T follicular helper cell (primary cell): ENCODE measurements at places on chromosomes 11 and 22.

DNA sequence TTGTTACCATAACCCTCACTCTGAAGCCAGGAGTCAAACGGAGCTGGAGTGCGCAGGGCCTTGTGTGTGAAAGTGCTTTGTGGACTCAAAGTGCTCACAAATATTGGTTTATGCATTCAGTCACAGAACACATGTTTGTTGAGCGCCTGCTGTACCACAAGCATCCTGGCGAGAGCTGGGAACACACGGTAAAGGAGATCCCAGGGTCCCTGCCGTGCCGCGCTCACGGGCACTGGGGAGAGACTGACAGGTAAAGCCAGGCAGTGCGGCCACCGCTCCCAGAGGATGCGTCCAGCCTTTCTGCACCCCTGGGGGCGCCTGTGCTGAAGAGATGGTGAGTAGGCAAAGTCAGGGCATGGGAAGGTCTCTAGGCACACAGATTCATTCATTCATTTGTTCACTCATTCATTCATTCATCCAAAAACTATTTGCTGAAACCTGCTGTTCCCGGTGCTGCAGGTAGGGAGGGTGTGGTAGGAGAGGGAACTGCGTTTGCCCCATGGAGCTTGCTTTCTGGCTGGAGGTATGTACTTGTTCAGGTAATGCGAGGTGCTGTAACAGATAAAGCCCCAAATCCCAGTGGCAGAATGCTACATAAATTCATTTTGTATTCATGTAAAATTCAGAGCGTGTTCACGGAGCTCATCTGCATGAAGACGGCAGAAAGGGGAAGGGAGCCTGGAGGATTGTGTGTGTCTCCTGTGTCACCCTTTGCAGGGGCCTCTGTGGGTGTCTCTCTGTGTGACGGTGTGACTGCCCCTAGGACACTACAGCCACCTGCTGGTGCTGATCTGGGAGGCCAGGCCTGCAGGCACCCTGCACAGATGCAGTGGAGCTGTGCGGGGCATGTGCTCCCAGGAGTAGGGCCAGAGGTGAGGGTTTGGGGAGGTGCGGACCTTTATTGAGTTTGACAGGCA, 167.0 kb upstream of the B3GAT1 start:
- no peak for DNase-seq

GRCh38 chr11:36308577-36308976, 12.5 kb downstream of the PRR5L start:
- DNase-seq, result no peak

DNA sequence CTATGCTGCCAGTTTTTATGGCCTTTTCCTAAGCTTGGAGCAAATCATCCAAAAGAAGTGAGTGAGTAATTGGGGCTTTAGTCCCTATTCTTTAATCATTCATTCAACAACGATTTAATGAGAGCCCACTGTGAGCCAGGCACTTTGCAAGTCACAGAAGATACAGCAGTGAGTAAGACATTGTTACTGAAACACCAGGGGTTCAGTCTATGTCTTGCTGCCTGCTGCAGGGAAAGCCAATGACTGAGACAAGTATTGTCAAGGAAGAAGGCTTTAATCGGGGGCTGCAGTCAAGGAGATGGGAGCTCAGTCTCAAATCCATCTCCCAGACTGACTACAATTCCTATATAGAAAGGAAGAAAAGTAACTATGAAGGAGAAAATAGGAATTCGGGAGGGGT, 228.3 kb downstream of the FAM181B start:
- no peak for DNase-seq

DNA sequence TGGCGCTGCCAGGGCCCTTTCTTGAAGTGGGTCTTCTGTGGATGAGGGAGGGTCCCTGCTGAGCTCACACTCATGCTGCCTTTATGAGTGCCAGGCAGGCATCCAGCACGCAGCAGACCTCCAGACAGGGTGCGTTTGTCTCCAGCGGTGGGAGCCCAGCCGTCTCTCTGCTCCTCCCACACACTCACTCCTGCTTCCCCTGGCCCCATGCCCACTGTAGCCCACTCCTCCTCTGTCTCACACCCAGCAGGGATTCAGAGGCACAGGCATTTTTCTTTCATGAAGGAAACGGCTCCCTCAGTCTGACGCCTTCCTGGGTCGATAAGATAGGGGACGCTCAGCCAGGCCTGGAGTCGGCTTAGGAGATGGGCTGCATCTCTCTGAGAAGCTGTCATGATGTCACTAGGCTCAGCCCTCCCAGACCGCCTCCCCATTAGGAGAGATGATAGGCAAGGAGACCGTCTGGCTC, 183.9 kb upstream of the NCAM1 start:
- no peak for DNase-seq

DNA sequence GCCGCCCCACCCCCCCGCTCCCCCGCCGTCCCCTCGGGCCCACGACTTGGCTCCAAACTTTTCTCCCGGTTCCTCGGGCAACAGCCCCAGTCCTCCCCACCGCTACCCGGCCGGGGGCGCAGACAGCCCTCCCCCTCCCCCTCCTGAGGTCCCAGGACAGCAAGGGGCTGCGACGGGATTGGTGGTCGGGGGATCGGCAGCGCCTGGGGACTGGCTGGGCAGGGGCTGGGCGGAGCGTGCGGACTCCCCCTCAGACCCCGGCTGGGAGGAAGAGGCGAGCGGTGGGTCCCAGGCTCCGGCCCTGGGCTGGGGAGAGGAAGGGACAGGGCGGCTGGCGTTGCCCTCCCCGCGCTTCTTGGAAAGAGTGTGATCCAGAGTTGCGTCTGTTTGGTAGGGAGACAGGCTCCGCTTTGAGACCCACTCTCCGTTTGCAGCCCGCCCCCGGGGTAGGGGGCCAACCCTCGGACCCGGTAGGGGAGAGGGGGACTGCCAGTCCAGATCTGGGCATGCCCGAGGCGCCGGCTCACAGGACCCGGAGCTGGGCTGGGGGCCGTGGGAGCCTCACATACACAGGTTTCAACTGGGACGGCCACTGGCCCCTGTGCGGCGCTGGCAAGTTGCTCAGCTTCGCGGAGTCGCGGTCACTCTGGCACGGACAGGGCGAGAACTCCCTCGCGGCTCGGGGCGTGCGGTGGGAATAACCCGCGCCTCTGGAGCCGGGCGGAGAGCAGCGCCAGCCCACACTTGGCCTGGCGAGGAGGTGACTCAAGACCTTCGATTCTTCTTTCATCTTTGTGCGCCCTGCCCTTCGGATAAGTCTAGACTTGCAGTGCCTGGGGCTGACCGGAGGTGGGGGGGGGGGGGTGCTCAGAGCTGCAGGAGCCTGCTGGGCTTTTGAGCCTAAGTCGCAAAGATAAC, 999 bp downstream of the TSKU start:
- no peak for DNase-seq

DNA sequence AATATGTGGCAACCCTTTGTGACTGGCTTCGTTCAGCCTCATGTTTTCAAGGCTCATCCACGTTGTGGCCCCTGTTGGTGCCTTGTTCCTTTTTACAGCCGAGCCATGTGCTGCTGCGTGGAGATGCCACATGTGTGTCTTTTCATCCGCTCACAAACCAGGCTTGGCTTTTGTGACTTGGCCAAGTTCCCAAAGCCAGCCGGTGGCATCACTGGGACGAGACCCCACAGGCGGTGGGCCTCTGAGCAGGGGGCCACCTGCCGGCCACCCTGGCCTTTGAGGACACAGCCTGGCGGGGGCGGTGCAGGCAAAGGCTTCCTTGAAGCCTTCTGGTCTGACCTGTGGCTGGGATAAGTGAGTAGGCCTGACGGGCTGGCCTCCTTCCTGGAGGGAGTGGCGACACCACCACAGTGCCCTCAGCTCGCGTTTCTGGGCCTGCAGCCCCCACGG, 10.5 kb downstream of the GRK2 start:
- DNase-seq, result no peak

GRCh38 chr11:63997104-63997700, 11.0 kb downstream of the OTUB1 start:
- no peak for DNase-seq

DNA sequence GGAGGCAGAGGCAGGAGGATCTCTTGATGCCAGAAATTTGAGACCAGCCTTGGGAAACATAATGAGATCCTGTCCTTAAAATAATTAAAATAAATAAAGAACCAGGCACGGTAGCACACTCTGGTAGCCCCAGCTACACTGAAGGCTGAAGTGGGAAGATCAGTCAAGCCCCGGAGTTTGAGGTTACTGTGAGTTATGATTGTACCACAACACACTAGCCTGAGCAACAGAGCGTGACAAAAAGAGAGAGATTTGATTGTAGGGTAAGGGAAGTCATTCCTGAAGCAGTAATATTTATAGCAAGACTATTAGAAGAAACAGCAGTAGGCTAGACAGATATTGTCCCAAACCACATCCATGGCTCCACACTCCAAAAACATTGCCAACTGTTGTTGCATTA, 1408.4 kb upstream of the TENM4 start:
- no peak for DNase-seq

GRCh38 chr11:32348502-32348901, 86.8 kb downstream of the WT1 start:
- DNase-seq, result no peak

DNA sequence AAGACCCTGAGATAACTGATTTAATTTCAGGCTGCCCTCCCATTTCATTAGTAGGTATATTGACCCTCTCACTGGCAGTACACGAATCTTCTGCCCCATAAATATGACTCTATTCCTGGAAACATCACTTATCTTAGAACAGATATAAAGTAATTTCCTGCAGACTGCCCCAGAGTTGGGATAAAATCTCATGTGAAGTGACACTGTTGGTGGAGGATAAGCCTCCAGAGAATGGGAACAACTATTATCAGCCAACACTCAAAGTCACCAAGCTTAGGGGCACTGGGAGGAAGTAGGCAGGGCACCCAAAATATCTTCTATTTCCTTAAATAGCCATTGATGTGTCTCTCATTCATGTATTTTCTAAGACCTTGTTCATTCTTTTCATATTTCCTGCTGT, 8.2 kb downstream of the OR51B5 start:
- DNase-seq, result no peak
